Kidney tubule cell (primary cell): ENCODE measurements at places on chromosomes 6 and 20.

DNA sequence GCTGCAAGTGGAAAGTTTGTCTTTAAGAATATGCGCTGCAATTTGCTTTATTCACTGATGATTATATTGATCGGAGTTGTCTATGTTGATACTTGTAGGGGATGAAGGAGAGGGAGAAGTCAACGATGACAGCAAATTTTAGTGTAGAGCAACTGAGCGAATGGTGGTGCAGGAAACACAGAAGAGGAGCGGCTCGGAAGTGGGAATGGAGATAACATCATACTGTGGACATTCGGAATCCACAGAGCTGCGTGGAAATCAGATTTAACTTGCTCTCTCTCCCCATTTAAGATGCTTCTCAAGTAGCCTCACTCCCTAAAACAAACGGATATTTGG, 722 bp upstream of the TMEM14B start:
- no peak for DNase-seq

DNA sequence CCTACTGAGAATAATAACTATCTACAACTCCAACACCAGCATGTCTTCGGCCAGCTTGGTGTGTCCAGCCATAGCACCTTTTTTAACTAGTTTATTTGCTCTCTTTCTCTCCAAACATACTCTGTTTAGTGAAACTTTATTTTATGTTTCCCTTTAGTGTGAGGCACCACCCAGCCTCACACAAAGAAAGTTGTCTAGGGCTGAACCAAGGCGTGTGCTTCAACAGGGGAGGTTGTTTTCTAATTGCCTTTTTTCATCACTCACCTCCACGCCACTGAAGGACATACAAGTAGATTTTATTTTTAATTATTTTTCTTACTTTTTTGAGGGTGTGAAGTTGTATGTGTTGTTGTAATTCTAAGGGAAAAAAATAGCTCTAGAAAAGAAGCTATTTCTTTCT, 125.6 kb upstream of the MARCKS start:
- no peak for DNase-seq

DNA sequence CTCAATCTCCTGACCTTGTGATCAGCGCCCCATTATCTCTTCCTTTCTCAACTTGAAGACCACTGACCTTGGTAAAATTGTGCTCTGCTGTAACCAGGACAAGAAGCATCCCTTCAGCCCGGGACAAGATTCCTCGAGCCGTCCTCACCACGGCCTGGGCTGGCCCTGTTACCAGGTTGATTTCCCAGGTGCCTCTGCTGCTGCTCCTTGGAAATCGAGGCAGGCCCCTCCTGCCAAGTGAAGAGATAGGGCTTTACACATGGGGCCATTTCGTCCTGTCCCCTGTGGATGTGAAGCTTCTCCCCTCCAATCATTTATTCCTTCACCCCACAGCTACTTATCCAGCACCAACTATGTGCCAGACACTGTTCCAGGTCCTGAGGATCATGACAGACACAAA, 21.5 kb downstream of the RAB44 start:
- DNase-seq, result no peak

- peak; percentile 76 for DNase-seq
Observed at GRCh38 chr20:4130404-4131189, 115.2 kb upstream of the RNF24 start.

- DNase-seq, result no peak
Observed at GRCh38 chr6:147538821-147539220, 30.3 kb downstream of the SAMD5 start.

DNA sequence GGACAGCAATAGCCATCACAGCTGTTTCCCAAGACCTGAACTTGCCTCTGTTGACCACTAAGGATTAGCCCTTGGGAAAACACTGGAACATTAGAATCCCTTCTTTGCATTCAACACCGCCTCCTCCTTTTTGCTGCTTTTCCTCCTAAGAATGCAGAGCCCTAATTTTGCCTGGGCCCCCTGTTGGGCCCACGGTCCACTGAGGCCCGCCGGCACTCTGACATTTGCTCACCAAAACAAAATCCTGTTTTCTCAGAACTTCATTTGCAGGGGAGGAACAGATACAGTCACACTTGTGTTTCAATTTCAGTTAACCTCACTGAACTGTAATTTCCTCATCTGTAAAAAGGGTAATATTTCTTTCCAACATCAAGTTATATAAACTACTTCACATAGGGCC, 116.0 kb upstream of the JARID2 start:
- DNase-seq, result no peak

DNA sequence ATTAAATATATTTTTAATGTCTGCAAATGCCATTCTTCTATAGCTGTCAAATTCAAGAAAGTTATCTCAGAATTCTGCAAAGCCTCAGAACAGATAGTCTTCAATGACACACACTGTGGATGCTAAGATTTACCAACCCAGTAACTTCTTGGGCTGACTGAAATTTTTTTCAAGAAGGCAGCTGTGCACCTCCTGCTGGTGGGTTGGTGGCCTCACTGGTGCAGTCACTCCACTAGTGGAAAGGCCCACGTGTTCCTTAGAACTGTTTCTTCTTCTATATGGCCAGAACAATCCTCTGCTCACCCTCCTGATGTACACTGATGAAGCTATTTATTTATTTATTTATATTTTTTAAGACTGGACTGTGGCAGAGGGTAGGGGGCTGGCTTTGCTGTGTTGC, 28.1 kb upstream of the MTCL3 start:
- DNase-seq, result no peak

- DNase-seq, result peak; percentile 16
Observed at GRCh38 chr6:2962004-2962403, 9.4 kb downstream of the SERPINB6 start.

GRCh38 chr20:50520222-50520880, 10.2 kb downstream of the PTPN1 start:
- no peak for DNase-seq

- DNase-seq, result no peak
Observed at GRCh38 chr20:44936510-44936909, 23.7 kb downstream of the TOMM34 start.

DNA sequence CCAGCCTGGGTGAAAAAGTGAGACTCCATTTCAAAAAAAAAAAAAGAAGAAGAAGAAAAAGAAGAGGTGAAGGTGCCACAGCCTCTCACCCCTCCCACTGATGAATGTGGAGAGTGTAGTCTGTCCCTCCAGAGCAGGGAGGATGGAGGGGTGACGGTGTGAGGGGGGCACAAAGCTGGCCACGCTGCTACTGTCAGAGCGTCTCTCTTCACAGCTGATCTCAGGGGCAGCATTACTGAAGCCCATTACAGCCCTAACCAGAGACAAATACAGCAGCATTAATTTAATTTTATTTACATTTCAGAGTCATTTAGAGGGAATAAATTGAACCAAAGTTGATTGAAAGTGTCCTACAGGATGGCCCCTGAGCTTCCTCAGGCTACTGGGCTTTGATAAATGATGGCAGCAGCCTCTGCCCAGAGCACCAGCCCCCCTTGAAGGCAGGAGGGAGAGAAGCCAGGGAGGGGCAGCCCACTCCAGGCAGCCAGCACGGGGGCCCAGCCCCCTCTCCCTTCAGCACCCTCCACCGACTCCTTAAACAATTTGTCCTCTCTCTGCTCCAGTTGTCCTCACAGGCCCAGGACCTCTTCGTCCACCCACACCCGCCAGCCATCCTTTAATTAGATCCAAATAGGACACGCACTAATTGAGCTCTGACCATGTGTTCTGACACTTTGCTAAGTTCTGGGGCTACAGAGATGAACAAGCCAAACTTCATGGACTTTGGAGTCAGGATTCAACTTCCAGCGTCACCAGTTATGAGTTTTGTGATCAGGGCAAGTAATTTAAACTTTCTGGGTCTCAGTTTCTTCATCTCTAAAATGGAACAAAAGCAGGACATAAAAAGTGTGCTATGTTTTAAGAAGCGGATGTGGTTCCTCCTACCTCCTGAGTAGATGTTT, 18.6 kb upstream of the ZFAND3 start:
- no peak for DNase-seq

DNA sequence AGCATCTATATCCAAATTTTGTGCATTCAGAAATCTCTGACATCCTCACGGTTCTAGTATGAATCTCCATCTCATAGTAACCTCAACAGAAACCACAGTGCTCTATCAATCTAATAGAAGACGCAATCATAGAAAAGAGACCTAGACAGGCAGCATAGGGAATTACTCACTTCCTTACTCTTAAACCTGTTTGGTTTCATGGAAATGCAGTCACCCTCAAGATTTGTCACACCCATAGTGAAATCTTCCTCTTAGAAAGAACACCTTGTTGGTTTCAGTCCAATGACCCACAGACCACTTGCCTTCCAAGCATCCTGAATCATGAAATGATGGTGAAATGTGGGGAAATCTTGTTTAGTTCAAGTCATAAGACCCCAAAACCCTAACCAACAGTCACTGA, 166.1 kb upstream of the PRDM1 start:
- DNase-seq, result peak; percentile 73
